Gastroesophageal sphincter (tissue), 4 donors: ENCODE measurements at places on chromosomes 5 and 9. TPM values are rescaled to one million over a fixed set of nuclear protein-coding genes. Genes with fewer than 3 reads are reported as not detected.
A peak's percentile ranks its signal among the peaks of the same experiment; 100 is the strongest.

- ATAC-seq: no peak
These were observed 121.1 kb downstream of the FBXL7 start for GRCh38 chr5:15621094-15621493.

GRCh38 chr5:154570572-154571324 is 92.7 kb upstream of the HAND1 start:
- no peak for ATAC-seq

- ATAC-seq: peak; percentile 16
These were observed 54.3 kb downstream of the TRIP13 start for GRCh38 chr5:946720-947625.

GRCh38 chr5:67659288-67659687 is 462.7 kb upstream of the CD180 start:
- peak; percentile 31 for ATAC-seq

CCL28 gene
- total RNA-seq: 3.0 TPM
